ENCODE measurements at places on chromosomes 3 and 15.

DNA sequence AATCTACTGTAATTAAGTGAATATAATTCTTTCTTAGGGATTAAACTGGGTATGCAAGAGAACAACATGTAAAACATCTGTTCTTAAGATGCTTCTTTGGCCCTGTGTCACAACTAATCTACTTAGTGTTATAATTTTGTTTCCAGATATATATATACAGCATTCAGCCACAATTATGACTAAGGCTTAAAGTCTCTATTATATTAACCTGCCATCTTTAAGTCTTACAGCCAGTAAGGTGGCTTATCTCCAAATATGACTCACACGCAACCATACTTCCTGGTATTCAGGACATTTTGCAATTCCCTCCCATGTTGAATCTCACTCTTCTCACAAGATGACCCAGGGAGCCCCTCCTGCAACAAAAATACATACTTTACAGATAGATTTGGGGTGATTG lies 6.6 kb upstream of the KBTBD8 start:
- H3K4me3 ChIP-seq, result no peak overlapping the region
- no peak overlapping the region for H3K27ac ChIP-seq
- no peaks in the 10 kb centered on the region for H3K36me3 ChIP-seq
- H3K4me1 ChIP-seq, result no peaks in the 10 kb centered on the region

- no peak for DNase-seq
- no peaks in the 10 kb centered on the region for H3K27me3 ChIP-seq
- no peaks in the 10 kb centered on the region for H3K4me1 ChIP-seq
- H3K27ac ChIP-seq, result peak overlapping the region; percentile 73
- H3K4me3 ChIP-seq, result no peak overlapping the region
Observed at GRCh38 chr15:65258375-65259262, 28.1 kb downstream of the PARP16 start.

GRCh38 chr3:30040126-30040525 lies 566.3 kb upstream of the TGFBR2 start:
- H3K36me3 ChIP-seq, result no peaks in the 10 kb centered on the region
- H3K4me3 ChIP-seq, result no peak overlapping the region
- no peak overlapping the region for H3K27ac ChIP-seq
- no peak for DNase-seq

DNA sequence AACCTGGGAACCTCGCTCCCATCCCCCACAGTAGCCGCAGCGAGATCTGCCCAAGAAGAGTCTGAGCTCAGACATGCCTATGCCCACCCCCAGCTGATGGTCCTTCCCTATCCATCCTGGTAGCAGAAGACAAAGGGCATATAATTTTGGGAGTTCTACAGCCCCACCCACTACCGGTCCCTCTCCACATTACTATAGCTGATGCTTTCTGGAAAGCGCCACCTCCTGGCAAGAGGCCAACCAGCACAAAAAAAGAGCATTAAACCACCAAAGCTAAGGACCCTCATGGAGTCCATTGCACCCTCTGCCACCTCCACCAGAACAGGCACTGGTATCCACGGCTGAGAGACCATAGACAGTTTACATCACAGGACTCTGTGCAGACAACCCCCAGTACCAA lies 168.4 kb downstream of the MEGF11 start:
- no peak overlapping the region for H3K4me3 ChIP-seq
- no peaks in the 10 kb centered on the region for H3K36me3 ChIP-seq
- DNase-seq, result no peak
- H3K4me1 ChIP-seq, result peaks cover 33% of the 10 kb centered on the region

DNA sequence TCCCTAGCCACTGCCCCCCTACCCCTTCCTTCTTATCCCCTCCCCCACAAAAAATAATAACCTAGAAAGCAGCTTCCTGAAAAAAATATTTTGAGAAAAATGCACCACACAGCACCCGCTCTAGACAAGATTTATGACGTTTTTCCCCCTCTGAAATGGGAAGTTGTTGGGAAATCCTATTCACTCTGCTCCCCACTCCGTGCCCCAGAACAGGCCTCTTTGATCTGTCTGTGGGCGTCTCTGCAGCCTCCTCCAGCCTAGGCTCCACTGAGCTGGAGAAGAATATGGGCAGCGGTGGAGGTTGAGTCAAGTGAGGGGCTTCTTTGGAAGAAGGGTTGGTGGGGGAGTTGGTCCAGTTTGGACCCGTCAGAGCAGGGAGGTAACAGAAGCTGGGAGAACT lies 28.5 kb upstream of the POLG start:
- no peaks in the 10 kb centered on the region for H3K36me3 ChIP-seq
- peaks cover 72% of the 10 kb centered on the region for H3K27me3 ChIP-seq
- DNase-seq, result no peak

DNA sequence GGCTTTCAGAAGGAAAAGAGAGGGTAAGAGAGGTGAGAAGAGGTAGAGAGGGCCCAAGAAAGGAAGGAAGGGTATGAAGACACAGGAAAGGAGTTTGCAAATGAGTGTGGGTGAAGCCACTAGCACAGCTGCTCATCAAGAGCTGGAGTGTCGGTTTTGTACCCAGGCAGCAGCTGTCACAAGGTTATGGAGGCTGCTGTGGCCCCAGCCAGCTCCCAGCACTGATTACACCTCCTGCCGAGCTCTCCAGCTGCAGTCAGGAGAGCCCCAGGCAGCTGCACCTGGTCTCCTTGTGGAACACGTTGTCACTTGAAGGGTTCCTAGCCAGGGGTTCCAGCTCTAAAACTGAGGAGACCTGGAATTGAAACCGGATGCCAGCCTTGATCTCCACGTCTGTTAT lies 60.4 kb upstream of the CHD2 start:
- no peak for DNase-seq
- peaks cover under 1% of the 10 kb centered on the region for H3K4me1 ChIP-seq
- H3K36me3 ChIP-seq, result no peaks in the 10 kb centered on the region
- H3K27ac ChIP-seq, result no peak overlapping the region

DNA sequence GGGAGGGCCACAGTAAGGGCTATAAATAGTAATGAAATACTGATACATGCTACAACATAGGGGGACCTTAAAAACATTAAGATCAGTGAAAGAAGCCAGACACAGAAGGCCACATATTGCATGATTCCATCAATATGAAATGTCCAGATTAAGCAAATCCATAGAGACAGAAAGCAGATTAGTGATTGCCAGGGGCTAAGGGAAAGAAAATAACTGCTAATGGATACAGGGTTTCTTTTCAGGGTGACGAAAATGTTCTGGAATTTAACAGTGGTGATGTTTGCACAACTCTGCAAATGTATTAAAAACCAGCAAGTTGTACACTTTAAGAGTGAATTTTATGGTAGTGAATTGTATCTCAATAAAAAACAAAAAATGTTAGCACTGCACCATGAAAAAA lies 37.0 kb downstream of the PIK3R4 start:
- no peaks in the 10 kb centered on the region for H3K4me1 ChIP-seq
- H3K27ac ChIP-seq, result no peak overlapping the region
- peaks cover 17% of the 10 kb centered on the region for H3K36me3 ChIP-seq
